ENCODE measurements at places on chromosomes 2 and 18.

DNA sequence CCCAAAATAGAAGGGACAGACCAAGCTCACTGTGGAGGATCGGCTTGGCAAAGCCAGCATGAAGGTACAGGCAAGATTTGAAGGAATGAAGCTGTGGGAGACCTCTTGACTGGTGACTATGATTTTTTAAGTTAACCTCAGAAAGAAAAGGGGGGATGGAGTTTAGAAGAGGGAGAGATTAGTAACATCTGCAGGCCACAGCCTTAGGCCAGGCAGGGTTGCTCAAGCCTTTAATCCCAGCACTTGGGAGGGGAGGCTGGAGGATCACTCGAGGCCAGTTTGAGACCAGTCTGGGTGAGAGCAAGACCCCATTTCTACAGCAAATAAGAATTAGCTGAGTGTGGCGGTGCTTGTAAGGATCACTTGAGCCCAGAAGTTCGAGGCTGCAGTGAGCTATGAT, 46.6 kb downstream of the ZNF532 start:
- no peak for DNase-seq

DNA sequence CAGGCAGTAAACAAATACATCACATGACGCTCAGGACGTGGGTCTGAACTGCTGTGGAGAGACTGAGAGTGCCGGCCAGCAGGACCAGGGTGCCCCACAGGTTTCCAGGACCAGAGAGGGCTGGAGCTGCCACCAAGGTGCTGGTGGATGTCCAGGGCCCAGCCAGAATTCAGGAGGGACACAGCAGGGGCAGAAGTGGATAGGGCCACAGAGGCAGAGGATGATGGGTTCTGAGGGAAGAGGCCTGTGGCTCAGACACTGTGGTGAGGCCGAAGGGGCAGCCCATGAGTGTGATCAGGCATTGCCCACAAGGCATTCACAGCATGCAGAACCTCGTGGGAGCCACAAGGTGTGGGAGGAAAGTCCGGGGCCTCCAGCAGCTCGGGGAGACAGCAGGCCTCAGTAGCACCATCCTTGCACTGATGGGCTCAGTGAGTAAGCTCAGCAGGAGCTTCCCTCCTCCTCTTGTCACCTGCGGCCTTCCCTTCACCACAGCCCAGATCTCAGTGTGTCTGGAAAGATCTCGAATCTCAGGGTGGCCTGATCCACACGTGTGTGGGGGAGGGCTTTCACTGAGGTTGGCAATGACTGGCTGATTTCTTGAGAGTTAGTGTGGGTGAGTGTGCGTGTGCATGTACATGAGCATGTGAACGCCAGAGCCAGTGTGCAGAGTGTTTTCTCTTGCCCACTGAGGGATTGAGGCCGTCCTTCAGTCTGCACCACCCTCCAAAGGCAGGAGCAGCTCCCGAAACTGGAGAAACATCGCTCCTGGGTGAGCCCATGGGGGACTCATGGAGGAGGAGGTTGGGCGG, 181.8 kb upstream of the RAB6C start:
- DNase-seq: no peak

DNA sequence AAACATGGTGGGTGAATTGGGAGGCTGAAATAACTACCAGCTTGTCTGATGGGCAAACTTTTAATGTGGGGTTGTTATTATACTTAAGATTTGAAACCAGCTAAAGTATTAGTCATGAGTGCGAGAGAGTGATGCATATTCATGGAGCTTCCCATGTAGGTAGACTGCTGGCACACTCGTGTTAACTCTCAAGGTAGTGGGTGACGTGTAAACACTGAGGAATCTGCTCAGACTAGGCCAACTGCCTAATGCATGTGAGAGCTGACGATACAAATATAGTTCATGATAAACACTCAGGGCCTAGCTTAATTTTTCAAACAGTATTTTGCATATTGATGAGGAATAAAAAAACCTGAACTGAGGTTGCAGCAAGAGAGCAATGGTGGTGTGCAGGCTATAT, 1165.7 kb upstream of the PIK3C3 start:
- no peak for DNase-seq

DNA sequence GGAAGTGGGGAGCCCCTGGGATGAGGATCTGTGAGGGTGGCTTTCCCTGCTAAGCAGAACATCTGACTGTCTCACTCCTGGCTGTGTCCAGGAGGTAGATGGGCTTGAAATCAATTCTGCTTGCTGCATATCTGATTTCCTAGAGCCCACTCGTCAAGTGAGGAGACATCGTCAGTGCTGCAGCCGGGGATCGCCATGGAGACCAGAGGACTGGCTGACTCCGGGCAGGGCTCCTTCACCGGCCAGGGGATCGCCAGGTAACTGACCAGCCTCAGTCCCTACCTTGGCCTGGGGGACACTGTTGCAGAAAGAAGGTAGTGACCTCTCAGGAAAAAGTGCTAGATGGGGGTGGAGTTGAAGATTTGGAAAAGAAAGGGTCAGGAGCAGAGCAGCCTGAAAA, 31.3 kb downstream of the CNGA3 start:
- no peak for DNase-seq

GRCh38 chr2:191486584-191487320, 191.2 kb upstream of the NABP1 start:
- DNase-seq: no peak

DNA sequence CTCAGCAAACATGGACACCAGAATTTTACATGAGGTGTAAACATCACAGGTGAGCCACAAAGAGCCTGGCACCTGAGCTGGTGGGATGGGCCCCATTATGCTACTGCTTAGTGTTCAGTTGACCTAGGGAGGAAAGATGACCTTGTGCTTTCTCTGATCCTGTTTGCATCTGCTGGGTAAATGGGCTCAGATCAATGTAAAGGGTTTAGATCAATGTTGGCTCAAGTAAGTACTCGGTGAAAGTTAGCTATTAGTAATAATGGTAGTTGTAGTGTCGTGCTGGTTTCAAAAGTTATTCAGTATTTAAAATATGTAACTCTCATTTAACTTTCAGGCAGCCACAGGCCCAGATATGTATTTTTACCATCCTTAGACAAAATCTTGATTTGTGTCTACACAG, 19.8 kb downstream of the ABHD3 start:
- no peak for DNase-seq

GRCh38 chr2:222398446-222398885, 25.9 kb upstream of the SGPP2 start:
- DNase-seq: no peak

DNA sequence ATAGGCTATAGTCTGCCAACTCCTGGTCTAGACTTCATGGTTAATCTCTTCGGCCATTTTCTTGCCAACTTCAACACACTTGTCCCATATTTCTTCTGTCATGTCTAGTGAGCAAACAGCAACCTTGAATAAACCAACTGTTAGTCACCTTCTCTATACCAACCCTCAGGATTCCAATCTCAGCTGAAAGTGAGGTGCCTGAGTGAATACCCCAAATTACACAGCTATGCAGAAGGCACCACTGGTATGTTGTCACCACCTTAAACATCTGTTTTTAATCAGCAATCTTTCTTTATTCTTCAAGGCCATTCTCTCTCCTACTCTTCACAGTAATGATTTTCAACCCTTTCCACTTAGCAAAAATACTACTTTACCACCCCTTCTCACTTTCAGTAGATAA, 39.3 kb downstream of the THOC1 start:
- no peak for DNase-seq

GRCh38 chr2:137924019-137924418, 40.3 kb upstream of the HNMT start:
- DNase-seq: no peak

GRCh38 chr18:77107292-77107691, 25.3 kb downstream of the MBP start:
- no peak for DNase-seq

GRCh38 chr2:185255566-185255965, 483.0 kb upstream of the FSIP2 start:
- no peak for DNase-seq

DNA sequence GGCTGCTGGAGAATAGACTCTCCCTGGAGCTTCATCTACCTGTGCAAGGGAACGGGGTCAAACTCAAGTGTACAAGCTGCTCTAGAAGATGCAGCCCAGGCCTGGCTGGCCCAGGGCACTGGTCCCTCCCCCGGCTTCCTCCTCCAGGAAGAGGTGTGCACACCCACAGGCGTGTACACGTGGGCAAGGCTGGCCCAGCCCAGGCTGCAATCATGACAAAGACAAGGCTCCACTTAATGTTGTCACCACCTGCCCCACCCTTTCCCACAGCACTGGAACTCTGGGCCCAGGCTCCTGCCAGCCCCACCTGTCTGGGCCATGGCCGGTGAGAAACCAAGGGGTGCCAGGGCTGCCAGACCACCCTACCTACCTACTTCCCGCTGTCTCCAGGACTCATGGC, 29.6 kb upstream of the ALPP start:
- no peak for DNase-seq

- DNase-seq: no peak
Observed at GRCh38 chr2:15646661-15647060, 55.0 kb downstream of the DDX1 start.

- no peak for DNase-seq
Observed at GRCh38 chr2:11286323-11286722, 58.1 kb downstream of the ROCK2 start.

GRCh38 chr2:172108587-172108930, 5.9 kb upstream of the DLX2 start:
- DNase-seq: no peak

DNA sequence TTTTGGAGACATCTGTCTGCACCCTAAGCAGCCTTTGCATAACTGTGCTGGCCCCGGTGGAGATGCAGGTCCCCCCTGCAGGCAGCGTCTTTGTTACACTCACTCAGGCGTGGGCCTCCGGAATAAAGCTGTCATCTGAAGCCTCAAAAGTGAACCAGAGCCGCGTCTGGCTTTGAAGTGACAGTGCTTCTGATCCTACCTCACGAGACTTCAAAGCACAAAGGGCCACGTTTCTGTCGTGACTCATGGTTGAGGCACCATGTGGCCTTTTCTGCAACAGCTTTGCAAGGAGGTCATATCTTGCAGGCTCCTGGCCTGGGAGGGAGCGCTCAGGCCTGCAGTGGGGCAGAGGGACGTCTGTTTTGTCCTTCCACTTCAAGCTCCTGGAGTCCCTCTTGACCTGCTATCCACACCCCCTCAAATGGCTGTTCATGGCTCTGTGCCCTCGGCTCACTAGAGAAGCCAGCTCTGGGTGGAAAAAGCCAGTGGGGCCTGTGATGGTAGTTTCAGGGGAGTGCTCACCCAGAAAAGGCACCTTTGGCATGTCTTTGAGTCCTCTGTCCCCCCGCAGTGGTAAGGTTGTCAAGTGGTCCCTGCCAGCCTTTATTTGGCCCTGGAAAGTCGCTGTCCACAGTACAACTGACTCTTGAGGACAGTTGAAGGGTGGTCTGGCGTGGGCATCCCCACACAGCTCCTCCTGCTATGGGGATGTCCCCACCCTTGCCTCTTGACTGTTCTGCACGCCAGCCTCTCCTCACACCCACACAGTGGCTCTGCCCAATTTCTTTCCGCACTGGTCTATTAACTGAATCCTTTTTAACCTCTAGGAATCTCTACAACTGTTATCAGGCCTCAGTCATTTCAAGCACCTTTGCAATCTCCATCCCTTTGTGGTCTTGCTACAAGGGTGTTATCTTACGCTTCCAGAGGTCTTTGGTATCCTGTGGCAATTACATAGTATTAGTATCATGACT, 19.3 kb downstream of the GPR55 start:
- DNase-seq: peak; percentile 80

DNA sequence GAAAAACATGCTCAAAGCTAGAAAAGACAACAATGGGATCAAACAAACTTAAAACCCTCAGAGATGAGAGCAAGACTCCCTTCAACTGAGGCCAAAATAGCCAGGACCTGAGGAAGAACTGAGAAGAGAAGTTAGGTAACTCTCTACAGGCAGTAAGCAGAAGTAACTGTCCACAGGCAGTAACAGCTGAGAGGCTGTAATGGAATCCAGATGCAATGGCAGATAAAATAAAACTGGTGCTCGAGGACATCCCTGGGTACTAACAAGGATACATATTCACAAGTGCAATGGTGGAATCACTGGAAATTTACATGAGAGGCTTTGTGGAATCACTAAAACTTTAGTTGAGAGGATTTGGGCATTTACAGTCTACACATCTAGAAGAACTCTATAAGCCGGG, 30.4 kb upstream of the C2orf66 start:
- DNase-seq: no peak

- DNase-seq: no peak
Observed at GRCh38 chr2:130289780-130290179, 52.9 kb upstream of the IMP4 start.

- DNase-seq: no peak
Observed at GRCh38 chr18:48034651-48035555, 104.4 kb upstream of the SMAD2 start.

DNA sequence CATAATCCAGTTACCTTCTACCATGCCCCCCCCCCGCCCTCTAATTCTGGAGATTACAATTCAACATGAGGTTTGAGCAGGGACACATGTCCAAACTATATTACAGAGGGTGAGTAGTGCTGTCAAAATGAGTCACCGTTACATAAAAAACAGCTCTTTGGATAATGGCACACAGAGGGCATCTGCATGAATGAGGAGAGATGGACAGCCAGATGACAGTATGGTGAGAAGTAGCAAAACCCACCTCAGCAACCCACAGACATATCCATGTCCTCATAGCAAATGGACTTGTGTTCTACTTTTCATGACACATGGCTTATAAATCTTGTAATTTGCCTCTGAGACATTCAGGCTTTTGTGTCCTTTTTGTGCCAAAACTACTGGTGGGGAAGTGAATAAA, 132.0 kb downstream of the EML6 start:
- DNase-seq: no peak

GRCh38 chr2:122079844-122080243, 324.4 kb downstream of the TSN start:
- no peak for DNase-seq

DNA sequence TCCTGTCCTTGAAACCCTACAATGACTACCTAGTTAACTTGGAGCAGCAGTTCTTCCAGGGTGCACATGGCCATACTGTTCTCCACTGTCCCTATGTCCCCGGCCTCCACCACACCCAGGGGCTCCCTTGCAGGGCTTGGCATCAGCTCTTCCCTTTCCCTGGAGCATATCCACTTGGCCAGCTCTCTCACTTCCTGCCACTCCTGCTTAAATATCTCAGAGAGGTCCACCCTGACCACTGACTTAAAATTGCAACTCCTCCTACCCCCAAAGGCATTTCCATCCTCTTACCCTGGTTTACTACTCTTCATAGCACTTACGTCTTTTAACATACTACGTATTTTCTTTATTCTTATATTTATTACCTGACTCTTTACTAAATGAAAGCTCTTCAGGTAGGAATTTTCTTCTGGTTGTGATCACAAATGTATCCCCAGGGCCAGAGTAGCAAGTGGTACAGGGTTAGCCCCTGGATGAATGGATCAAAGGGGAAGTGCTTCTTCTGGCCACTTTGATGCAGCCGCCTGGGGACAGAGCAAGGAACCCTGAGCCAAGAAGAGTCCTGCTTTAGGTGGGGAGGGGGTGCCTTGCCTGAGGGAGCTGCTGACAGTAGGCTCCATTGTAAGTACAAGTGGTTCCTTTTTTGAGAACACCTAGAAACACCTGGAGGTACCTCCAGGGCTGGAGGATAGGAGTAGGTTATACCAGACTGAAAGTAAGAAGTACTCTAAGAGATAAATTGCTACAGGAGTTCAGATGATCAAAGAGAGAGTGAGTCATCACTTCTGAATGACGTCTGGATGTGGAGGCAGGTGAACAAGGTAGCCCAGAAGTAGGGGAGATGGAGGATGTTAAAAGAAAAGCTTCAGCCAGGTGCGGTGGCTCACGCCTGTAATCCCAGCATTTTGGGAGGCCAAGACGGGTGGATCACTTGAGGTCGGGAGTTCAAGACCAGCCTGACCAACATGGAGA, 82.2 kb downstream of the SOCS6 start:
- no peak for DNase-seq

- no peak for DNase-seq
Observed at GRCh38 chr2:1821530-1821929, 77.2 kb upstream of the PXDN start.

All from activated CD8-positive, alpha-beta memory T cell treated with anti-CD3 and anti-CD28 coated beads for 1 hour (primary cell).